ENCODE measurements at places on chromosomes 6 and 20.

- DNase-seq = no peak
Observed at GRCh38 chr6:36755435-36756348, 58.1 kb downstream of the RAB44 start.

GRCh38 chr6:147088861-147089260 lies 115.4 kb upstream of the STXBP5 start:
- no peak for DNase-seq

- no peak for DNase-seq
Observed at GRCh38 chr6:115545672-115545986, 515.1 kb downstream of the FRK start.

DNA sequence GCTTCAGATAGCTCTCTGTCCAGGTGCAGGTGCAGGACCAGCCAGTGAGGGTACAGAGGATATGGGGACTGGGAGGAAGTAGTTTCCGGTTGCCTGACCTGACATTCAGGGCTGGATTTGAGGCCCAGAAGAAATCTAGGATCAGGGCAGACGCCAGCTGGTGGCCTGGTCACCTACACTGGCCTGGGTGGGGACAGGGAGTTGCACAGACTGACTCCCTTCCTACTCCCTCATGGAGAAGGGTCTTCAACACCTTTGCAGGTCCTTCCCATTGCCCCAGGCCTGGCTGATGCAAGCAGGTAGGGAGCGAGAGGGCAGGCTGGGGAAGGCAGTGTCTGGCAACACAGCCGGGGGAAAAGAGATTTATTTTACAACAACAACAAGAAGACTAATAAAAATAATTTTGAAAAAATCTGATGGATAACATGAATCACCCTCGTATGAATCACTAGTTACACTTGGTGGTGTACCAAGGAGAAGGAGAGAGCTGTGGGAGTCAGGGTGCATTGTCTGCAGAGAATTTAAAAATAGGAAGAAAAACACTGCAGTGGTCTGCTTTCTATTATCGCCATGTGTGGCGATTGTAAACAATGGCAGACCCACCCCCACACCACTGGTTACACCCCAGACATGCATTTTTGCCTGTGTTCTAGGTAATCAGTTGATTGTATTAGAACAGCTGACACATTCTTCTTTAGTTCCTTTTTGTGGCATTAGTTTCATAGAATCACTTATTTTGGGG lies 62.3 kb upstream of the SNX9 start:
- no peak for DNase-seq

DNA sequence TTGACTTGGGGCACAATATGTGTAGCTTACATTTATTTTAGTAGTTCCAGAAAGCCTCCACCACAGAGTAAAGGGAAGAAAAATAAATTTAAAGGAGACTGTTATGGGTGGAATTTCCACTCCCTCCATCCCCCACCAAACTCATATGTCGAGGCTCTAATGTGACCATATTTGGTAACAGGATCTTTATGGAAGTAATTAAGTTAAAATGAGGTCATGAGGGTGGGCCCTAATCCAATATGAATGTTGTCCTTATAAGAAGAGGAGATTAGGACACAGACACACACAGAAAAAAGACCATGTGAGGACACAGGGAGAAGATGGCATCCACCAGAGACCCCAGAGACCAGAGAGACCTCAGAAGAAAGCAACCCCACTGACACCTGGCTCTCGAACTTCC lies 189.7 kb downstream of the EDN1 start:
- DNase-seq = no peak

DNA sequence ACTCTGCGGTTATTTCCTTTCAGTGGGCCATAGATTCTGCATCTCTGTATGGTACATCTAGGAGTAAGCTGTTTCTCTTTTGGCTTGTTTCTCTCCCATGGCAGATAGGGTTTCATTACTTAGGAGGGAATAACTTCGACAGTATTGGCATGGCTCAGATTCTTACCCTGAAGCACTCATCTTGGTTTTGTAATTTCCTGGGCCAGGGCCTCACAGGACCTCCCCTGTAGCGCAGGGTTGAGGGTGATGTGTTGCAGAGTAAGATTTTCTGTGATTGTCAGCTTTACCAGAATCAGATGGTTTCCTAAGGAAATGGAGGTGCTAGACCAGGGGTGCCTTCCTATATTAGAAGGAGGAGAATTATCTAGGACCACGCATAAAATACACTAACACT lies 78.3 kb downstream of the STXBP5 start:
- no peak for DNase-seq

- DNase-seq = no peak
Observed at GRCh38 chr6:30570263-30570662, 979 bp upstream of the ABCF1 start.

DNA sequence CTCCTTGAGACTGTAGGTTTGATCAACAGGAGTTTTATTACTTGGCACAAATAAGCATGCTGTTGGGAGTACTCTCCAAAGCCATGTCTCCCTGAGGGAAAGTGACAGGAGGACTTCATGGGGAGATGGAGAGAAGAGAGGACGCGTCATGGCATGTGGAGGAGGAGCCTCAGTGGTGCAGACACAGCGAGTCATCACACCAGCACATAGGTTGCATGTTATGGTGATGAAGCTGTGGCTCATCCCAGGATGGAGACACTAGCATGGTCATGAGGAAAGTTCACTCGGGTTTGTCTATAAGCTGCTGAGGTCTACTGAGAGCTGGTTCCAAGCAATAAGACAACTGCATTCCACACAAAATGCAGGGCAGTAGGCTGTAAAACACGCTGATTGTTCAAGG lies 13.2 kb upstream of the SSTR4 start:
- no peak for DNase-seq

- DNase-seq = no peak
Observed at GRCh38 chr20:52425701-52426100, 234.1 kb upstream of the ZFP64 start.

- no peak for DNase-seq
Observed at GRCh38 chr6:168407842-168408241, 33.1 kb upstream of the SMOC2 start.

GRCh38 chr6:74439123-74439811 lies 743.3 kb downstream of the CD109 start:
- DNase-seq = no peak

DNA sequence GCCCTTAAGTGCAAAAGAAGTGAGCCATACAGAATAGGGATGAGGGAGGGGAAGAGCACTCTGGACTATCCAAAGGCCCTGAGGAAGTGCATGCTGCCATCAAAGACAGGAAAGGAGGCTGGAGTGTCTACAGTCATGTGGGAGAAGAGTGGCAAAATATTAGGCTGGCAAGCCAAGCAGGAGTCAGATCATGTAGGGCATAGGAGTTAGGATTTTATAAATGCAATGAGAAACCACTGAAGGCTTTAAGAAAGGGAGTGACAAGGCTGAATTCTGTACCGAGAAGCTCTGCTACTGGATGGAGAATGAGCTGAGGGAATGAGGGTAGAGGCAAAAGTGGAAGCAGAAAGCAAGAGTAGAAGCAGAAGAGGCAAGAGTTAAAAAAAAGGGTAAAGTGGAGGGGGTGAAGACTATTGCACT lies 2.3 kb downstream of the ZSCAN31 start:
- no peak for DNase-seq

DNA sequence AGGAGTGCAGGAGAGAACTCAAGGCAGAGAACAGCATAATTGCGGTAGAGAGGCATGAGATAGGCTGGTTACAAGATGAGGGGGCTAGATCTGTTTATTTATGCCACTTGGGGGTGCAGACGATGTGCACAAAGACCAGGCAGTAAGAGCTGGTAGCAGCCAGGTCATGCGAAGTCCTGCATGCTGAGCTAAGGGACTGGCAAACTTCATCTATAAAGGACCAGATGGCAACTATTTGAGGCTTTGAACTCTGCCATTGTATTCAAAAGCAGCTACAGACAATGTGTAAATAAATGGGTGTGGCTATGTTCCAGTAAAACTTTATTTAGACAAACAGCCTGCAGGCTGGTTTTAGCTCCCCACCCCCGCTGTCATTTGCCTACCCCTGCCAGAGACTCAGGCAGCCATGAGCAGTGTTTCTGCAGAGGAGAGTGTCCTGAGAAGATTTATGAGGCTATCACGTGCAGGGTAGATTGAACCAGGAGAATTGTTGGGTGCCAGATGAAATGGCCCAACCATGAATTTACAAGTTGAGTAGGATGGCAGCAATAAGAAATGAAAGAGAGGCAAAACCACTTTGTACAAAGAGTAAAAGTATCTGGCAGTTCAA lies 253.4 kb upstream of the MOCS1 start:
- DNase-seq = no peak

- DNase-seq = no peak
Observed at GRCh38 chr20:45347297-45347935, 808 bp downstream of the SDC4 start.

DNA sequence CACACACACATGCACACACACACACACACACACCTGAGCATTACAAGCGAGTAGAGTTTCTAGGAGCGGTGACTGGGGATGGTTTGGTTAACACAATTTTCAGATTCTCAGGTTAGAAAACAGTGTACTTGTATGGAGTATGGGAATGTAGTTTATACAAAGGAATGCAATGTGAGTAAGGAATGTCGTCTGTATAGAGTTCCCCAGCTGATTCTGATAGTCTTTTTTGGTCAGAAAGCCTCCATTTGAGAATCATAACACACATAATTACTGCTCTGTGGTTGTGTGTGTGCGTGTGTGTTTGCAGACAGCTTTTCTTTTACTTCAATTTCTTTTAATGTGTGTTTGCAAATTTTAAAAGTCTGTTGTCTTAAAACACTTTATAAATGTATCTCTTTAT lies 93.2 kb downstream of the MYO6 start:
- DNase-seq = no peak

GRCh38 chr6:163721922-163722692 lies 307.6 kb downstream of the QKI start:
- no peak for DNase-seq

DNA sequence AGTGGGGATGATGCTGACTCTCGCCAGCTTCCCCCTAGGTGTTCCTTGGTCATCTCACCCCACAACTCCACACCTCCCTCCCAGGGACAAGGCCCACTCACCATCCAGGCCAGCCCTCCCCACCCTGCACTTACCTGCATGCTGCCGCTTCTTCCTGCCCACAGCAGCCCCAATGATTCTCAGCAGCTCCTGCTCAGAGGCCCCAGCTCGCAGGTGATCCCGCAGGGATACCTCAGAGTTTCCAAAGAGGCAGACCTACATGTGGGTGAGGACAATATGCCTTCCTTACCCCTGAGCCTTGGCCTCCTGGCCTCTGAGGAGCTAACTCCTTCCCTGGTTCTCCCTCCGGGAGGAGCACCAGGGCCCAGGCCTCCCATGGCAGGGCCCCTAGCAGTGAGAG lies 24.6 kb downstream of the MOCS1 start:
- no peak for DNase-seq

- no peak for DNase-seq
Observed at GRCh38 chr6:17542243-17542642, 57.9 kb upstream of the FAM8A1 start.

- no peak for DNase-seq
Observed at GRCh38 chr20:1838556-1839279, 56.5 kb upstream of the SIRPA start.

DNA sequence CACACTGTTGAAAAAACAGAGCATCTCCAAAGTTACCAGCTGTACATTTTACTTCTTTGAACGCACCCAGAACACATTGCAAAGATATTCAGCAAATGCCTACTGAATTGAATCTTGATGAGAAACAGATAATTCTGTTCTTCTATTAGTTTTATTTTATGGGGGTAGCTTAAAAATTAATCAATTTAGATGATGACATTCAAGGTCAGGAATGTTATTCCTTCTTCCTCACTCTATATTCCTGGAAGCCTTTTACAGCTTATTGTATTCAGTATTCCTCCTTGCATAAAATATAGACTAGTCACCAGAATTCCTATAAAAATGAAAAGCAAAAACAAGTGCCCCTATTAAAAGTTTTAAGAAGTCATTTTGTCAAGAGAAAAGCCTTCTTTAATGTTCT lies 21.4 kb upstream of the GMDS start:
- DNase-seq = no peak

- no peak for DNase-seq
Observed at GRCh38 chr6:158029668-158030230, 48.1 kb downstream of the SYNJ2 start.

DNA sequence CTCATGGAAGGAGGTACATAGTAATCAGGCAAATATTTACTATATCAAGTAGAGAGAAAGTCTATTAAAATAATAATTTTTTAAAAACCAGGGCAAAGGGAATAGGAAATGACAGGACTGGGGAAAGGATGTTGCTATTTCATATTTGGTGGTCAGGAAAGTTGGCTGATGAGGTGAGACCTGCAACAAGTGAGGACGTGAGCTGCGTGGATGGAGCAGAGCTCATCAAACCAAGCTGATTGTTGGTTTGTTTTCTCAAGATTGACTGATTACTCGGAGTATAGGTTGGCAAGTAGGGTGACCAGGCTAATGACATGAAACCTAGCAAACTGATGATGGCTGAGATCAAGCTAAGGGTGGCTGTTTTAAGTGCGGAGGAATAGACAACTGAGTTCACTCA lies 6.0 kb downstream of the GJA1 start:
- DNase-seq = peak; percentile 13

DNA sequence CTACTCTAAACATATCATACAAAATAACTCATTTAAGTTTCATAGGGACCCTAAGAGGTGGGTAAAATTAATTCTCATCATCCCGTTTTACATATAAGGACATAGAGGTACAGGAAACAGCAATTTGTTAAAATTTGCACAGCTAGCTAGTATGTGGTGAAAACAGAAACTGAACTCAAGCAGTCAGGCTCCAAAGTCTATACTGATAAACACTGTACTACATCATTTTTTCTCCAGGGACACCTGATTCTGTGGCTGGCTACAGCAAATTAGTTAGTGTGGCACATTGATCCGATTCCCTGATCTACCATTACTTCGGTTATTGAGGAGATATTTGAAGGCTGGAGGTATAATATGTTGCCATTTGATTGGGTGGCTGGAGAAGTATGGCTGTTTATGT lies 36.2 kb upstream of the E2F3 start:
- no peak for DNase-seq

DNA sequence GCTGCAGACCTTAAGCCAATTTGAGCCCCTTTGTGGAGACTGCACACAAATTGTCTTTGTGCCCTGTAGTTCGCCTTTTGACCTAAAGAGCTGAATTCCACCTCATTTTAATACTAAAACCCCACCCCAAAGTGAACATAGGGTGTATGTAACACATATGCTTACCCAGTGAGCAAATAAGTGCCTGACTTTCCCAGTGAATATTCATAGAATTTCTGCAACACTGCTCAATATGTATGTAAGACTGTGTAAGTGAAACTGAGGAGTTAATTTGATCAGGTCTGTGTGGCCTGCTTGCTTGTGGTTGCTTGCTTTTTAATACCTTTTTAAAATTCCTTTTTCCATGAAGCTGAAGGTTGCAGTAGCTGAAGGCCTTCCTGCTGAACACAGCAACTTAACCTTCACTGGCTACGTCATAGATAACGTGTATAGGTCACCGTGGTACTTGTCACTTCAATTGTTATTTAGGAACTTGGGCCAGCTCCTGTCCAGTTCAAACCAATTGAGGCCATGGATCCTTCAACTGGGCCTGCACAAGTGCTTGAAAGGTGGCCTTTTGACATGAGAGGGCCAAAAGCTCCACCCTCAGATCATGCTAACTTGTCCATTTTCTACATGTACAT lies 131.7 kb upstream of the BTBD3 start:
- no peak for DNase-seq

GRCh38 chr6:9370480-9370879 lies 935.1 kb upstream of the SLC35B3 start:
- no peak for DNase-seq
